B cell (primary cell): ENCODE measurements at places on chromosomes 5 and 9.

DNA sequence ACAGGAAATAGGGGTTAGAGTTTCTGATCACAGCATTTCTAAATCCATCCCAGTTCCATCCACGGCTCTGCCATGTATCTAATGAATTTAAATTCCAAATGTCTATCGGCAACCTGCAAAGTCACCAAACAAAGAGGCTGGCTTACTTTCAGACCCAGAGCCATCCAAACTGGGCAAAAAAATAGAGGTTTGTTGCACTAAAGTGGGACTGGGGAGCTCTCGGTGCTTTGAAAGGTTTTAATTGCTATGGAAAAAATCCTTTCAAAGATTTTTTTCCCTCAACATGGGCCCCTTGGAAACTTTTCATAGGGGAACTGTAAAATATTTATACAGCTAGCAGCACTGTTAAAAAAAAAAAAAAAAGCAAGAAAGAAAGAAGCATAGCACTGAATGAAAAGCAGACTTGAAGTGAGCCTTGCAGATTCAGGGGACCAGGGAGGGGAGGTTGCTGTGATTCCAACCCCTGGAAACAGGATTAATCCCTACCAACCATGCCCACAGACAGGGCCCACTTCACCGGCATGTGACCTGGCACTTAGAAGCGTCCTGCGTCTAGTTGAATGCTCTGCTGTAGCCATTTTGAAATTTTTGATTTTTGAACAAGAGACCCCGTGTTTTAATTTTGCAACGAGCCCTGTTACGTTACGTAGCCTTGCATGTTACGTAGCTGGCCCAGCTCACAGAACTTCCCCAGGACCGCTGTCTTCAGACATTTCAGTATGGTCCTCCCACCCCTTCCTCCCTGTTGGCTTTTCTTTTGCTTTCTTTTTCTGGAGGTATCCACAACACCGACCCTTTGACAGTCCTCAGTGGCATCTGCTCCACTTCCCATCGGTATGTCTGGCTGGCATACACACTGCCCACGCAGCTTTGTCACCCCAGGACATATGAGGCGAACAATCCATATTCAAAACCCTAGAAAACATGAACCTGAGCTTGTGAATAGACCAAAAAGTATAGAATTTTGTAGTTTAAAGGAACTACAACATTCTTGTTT lies 105.3 kb upstream of the NFIB start:
- no peak for DNase-seq

GRCh38 chr5:567664-568060 lies 43.4 kb upstream of the SLC9A3 start:
- DNase-seq, result no peak

GRCh38 chr5:57199866-57200265 lies 26.0 kb downstream of the GPBP1 start:
- DNase-seq, result no peak

GRCh38 chr5:78886341-78887230 lies 98.5 kb downstream of the ARSB start:
- DNase-seq, result peak; percentile 38

DNA sequence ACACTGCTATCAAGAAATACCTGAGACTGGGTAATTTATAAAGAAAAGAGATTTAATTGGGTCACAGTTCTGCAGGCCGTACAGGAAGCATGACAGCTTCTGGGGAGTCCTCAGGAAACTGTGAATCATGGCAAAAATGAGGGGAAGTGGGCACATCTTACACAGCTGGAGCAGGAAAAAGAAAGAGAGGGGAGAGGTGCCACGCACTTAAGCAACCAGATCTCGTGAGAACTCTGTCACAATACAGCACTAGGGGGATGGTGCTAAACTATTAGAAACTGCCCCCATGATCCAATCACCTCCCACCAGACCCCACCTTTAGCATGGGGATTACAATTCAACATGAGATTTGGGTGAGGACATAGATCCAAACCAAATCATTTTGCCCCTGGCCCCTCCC lies 105.5 kb upstream of the CPLX2 start:
- no peak for DNase-seq

GRCh38 chr9:109590966-109591365 lies 92.9 kb upstream of the PTPN3 start:
- no peak for DNase-seq

GRCh38 chr9:114930056-114930812 lies at the start of gene TNFSF8:
TSS of gene TNFSF8 (minus strand) at chr9:114930591. CDS start at chr9:114930303, 288 bp downstream.
- DNase-seq, result peak; percentile 82

GRCh38 chr9:2790466-2790865 lies 53.4 kb downstream of the PUM3 start:
- DNase-seq, result no peak

GRCh38 chr5:139901986-139902385 lies 106.4 kb downstream of the PSD2 start:
- DNase-seq, result no peak

- no peak for DNase-seq
These were observed 92.2 kb upstream of the CKMT2 start for GRCh38 chr5:81140943-81141342.

GRCh38 chr9:95107001-95107749 lies 210.3 kb downstream of the FANCC start:
- no peak for DNase-seq

GRCh38 chr9:82202808-82203207 lies 214.2 kb downstream of the SPATA31D1 start:
- no peak for DNase-seq

GRCh38 chr9:132994410-132995120 lies 16.1 kb downstream of the GFI1B start:
- DNase-seq, result no peak

DNA sequence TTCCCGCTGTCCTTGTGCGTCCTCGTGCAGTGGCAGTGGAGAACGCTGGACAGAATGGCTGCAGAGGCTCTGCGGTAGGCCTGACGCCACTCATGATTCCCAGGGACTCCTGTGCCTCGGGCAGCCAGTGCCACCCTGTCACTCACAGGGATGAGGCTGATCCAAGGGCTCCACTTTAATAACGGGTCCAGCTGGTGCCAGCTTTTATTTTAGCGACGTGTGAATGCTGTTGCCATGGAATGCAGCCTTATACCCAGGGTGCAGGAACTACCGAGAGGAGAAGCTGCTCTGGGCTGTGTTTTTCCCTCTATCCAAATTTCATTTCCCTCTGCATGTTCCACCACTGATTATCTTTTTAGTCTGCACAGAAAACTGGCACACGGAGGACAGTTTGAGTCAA lies 15.8 kb upstream of the NTNG2 start:
- no peak for DNase-seq

DNA sequence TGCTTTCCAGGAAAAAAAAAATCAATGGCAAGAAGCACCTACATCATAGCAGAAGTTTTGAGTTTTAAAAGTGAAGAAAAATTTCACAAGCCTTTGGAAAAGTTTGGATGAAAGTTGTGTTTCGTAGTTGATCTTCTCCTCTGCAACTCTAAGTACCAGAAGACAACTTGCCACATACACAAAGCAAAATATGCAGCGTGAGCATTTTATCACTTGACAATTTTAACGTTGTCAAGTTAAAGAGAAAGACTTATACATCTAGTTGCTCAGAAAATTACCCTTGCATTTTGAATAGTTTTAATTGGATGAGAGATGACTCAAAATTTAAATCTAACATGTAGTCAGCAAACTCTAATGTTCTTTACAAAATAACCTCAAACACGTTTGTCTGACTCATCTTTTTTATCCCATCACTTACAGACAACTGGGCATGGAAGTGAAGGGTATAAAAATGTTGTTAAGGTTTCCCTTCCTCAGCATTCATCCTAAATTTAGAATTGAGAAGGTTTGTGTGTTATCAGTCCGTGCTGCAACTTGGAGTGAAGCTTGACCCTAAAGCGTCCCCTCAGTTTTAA lies 213.4 kb downstream of the MARCHF11 start:
- no peak for DNase-seq

DNA sequence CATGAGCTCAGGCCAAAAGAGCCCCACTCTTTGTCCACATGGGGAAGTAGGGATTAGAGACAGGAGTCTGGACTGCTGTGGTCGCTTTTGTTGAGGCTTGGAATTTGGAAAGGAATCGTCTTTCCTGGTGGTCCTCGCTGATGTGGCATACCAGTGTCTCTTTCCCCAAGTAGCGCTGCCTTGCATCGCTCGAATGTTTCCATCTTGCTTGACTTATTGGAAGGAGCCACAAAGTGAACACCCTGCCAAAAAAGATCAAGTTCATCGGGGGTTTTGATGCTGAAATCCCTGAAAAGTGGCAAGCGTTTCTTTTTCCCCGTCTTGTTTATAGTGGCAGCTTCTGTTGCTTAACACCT lies 161.3 kb downstream of the MACROH2A1 start:
- no peak for DNase-seq
